Stomach (tissue), 19 donors: ENCODE measurements at places on chromosomes 3 and 15. TPM values are rescaled to one million over a fixed set of nuclear protein-coding genes. Genes with fewer than 3 reads are reported as not detected.
A peak's percentile ranks its signal among the peaks of the same experiment; 100 is the strongest.

- H3K4me1 ChIP-seq, result peaks cover 27% of the 10 kb centered on the region
- H3K27ac ChIP-seq, result no peak overlapping the region
- no peak for DNase-seq
- no peak overlapping the region for H3K4me3 ChIP-seq
Measured at GRCh38 chr15:65982627-65983322, 113.5 kb downstream of the RAB11A start.

DNA sequence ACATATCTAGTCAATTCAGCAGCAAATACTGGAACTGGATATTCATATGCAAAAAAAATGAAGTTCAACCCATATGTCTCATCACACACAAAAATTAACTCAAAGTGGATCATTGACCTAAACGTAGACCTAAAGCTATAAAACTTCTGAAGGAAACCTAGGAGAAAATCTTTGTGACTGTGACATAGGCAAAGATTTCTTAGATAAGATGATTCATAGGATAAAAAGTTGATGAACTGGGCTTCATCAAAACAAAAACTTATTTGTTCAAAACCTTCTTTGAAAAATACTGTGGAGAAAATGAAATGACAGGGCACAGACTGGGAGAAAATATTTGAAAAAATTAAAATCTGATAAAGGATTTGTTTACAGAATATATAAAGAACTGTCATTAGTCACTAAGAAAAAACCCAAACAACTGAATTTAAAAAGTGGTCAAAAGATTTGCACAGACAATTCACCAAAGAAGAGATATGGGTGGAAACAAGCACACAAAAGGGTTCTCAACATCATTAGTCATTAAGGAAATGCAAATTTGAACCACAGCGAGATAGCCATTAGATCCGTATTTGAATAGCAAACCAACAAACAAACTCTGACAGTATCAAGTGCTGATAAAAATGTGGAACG, 62.8 kb downstream of the ITGB5 start:
- H3K4me3 ChIP-seq, result no peak overlapping the region
- H3K36me3 ChIP-seq, result no peaks in the 10 kb centered on the region
- H3K4me1 ChIP-seq, result peaks cover 5% of the 10 kb centered on the region
- H3K27me3 ChIP-seq, result no peaks in the 10 kb centered on the region
- no peak overlapping the region for H3K27ac ChIP-seq

DNA sequence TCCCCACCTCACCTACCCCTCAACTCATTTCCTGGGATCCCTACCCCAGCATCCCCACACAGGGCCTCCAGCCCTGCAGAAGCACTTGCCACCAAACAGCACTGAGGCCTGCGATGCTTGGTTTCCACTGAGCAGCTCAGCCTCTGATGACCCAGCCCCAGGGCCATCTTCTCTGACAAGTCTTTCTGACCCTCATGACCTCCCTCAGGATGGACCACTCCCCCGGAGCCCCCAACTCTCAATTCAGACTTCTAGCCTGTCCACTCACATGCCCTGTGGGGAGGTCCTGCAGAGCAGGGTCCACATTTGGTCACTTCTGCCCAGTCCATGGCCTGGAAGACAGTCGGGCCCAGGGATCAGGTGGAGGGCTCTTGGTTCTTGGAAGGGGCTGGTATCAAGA, 63.4 kb upstream of the SPATA12 start:
- no peak overlapping the region for H3K27ac ChIP-seq
- DNase-seq, result no peak
- peaks cover 30% of the 10 kb centered on the region for H3K4me1 ChIP-seq
- no peak overlapping the region for H3K4me3 ChIP-seq
- no peaks in the 10 kb centered on the region for H3K36me3 ChIP-seq

The MLF1 gene
- total RNA-seq, result 1.3 TPM

The HTR3E gene
- not detected for total RNA-seq

The GRAMD1C gene
- 2.7 TPM for total RNA-seq

GRCh38 chr3:50587806-50588758, 18.8 kb downstream of the HEMK1 start:
- no peak for DNase-seq
- H3K4me3 ChIP-seq, result no peak overlapping the region
- H3K4me1 ChIP-seq, result peaks cover 30% of the 10 kb centered on the region
- H3K36me3 ChIP-seq, result peaks cover 12% of the 10 kb centered on the region

DNA sequence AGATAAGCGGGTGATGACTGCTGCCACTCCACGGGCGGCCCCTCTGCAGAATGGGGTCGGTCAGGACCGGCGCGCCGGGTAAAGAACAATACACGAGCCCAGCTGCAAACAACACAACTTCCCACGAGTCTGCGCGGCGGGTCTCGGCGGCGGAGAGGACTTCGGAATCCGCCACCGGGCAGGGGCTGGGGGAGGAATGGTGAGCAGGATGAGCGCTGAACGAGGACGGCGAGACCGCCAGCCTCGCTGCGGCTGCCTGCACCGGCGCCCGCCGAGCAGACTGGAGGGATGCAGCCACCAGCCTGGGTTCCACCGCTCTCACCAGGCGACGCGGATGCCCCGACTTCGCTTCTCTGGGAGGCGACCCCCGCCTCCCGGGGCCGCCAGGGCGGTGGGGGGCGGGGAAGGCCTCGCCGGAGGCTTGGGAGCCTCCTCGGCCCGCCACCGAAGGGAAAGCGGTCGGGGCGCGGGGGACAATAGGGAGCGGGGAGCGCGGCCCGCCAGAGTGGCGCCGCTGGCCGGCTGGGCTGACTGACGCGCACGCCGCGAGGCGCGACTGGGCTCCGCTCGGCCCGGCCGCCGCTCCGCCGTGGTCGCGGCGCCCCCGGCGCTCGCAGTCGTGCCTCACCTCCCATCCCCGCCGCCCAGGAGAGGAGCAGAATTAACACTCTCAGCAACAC, 515 bp downstream of the ADAM10 start:
- H3K36me3 ChIP-seq, result no peaks in the 10 kb centered on the region
- peaks cover 36% of the 10 kb centered on the region for H3K4me1 ChIP-seq
- H3K27ac ChIP-seq, result peak overlapping the region; percentile 98
- no peaks in the 10 kb centered on the region for H3K27me3 ChIP-seq
- peak overlapping the region; percentile 97 for H3K4me3 ChIP-seq

DNA sequence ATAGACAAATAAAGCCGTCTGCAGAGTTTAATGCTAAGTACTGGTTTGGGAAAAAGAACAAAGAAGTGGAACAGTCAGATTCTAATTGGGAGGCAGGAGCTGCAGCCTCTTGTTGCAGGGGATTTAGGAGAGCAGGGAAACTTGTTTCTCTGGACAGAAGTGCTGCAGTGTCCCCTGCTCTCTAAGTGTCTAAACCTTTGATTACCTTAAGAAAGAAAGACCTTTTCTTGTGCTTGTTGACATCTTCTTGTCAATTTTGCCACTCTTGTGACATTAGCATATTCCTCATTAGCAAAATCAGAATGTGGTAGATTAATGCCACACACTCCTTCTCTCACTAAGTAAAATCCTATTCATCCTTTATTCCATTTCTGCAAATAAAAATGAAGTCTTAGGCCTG, 38.8 kb downstream of the TRAT1 start:
- H3K4me1 ChIP-seq, result no peaks in the 10 kb centered on the region
- no peaks in the 10 kb centered on the region for H3K27me3 ChIP-seq
- no peak overlapping the region for H3K4me3 ChIP-seq
- H3K27ac ChIP-seq, result no peak overlapping the region
- no peaks in the 10 kb centered on the region for H3K36me3 ChIP-seq

GRCh38 chr3:16427103-16427965, 86.2 kb downstream of the RFTN1 start:
- H3K36me3 ChIP-seq, result no peaks in the 10 kb centered on the region
- H3K27ac ChIP-seq, result peak overlapping the region; percentile 69
- H3K4me3 ChIP-seq, result no peak overlapping the region
